ENCODE measurements at places on chromosomes 13 and 19. TPM values are rescaled to one million over a fixed set of nuclear protein-coding genes. Genes with fewer than 3 reads are reported as not detected.

DNA sequence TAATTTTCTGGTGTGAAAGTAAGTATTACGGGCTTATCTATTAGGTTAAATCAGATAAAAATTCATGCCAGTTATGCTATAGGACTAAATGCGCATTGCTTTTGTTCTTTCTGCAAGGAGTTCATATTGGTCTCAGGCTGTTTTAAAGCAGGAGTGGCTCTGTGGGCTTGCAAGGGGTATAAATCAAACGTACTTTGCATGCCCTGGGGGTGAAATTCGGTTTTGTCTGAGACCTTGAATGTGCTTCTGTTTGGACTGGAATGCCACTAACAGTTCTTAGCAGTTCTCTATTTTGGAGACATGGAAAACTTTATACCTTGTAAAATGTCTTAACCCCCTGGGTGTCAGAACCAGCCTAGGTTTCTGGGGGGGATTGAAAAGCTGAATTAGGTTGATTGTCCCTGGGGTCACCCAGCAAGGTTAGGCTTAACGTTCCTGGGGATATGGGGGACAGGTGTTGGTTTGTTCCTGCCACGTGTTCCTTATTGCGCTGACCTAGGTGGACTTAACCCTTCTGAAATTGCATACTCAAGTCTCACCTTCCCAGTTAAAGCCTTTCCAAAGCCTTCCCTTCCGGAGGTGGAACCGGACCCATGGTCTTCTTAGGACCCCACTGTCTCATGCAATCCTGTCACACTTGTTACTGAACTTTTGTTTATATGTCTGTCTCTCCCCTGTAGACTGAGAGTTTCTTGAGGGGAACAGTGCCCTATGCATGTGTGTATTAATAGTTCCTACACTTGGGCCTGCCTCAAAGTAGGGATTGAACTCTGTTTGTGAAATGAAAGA lies 182.2 kb downstream of the LMO7 start:
- DNase-seq, result no peak

DNA sequence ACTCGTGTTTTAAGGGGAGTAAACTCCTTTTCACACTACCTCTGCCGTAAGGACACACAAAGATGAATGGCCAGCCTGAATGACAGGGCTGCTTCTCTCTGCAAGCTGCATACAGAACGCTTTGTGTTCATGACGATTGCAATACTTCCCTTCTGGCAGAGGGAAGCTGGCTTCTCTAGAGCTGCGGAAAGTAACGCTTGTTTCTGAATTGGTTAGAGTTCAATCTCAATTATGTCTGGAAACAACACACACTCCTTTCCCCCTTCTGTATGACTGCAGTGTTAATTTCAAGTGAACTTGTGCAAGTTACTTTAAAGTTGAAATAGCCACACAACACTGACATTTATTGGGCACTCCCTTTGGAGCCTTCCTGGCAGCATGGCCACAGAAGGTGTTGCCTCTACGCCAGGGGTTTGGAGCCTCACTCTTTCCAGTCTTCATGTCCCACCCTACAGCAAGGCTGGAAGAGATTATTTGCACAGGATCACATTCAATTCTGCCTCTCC lies 242.6 kb downstream of the NDFIP2 start:
- DNase-seq, result no peak

GRCh38 chr13:89514534-89515312 lies 1832.8 kb upstream of the MIR17HG start:
- peak; percentile 43 for DNase-seq

DNA sequence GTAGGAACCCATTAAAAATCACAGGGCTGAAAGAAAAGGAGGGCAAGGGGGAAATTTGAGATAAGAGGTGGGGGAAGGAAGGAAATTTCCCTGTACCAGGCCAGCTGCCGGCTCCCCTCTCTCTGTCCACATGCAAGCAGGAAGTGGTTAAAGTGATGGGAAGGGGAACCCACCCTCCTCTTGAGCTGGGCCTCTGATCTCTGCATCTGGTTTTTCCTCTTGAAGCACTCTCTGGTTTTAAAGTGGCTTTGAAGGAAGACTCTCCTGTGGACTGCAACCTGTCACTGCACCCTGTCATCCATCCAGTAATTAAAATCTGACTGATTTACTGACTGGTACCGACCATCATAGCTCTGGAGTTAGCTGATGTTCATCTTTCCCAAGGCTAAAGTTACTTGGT lies 239.6 kb downstream of the TSHZ3 start:
- DNase-seq, result no peak

DNA sequence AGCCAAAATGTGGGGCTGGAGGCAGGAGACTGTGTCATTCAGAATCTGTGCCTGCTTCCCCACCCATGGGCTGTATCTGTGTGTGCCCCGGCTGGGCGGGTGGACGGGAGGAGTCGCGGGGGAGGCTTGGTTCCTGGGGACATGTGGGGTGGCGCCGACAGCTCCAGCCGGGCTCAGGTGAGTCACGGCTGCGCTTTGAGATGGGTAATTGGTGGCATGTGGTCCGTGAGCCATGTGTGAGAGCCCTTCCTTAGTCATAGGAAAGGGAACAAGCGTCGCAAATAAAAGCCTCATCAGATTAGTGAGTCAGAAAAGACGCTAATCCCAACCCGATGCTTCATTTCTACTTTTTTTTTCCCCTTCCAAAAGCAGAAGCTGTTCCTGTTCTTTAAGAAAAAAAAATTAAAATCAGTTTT lies 118.6 kb upstream of the ZNF536 start:
- no peak for DNase-seq

DNA sequence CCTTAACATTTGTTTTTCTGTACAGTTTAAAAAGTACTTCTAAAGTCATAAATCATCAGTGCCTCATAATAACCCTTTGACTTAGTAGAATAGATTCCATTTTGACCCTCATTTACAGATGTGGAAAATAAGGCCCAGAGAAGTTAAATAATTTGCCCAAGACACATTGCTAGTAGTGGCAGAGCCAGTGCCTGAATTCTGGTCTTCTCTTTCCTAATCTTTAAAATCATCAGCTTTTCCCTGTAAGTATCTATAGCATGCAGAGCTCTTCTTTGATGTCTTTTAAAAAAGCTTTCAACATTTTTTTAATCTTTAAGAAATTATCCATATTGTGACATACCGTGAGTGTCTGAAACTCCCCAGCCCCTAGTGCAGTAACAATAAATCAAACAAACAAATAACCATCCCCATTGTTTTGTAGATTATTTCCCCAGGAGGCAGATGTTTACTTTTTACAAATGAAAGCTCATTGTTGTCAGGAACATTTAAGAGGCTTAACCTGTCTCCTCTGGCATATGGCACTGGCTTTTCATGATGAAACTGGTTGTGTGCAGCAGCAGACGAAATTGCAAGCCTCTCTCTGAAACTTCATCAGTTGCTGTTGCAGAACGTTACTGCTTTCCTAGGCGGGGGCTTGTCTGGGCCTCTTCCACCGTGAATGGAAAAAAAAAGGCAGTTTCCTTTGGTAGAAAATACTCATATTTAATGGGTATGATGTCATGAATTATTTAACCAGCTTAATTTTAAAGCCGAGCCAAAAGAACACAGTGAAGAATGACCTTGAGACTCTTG lies 31.7 kb upstream of the PCDH8 start:
- DNase-seq, result no peak

DNA sequence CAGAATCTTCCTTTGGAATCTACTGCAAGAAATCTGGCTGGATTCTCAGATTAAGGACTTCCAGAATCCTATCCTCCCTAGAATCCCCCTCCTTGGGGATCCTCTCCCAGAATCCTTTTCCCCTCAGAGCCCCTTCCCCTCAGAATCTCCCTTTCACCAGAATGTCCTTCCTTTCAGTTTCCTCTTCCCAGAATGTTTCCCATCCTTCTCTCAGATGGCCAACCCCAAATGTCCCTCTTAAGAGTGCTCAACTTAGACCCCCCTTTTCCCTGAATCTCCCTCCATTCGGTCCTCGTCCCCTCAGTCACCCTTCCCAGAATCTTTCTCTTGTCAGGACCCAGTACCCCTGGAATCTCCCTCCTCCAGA lies 584 bp upstream of the RPS16 start:
- DNase-seq, result no peak

DNA sequence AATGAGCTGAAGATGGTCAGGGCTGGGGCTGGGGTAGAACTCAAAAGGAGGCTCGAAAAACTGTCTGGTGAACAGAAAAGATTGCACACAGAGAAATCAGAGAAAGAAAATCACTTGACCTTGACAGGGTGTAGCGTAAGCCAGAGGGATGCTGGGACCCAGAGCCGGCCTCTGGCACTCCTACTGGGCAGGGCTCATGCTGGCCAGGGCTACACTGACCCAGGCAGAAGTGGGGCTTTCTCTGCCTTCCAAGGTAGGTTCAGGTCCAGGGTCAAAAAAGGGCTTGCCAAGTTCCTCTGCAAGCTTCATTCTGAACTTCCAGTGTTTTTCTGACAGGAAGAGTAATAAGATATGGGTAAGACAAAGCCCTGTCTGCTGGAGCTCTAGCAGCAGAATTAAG lies 56.2 kb downstream of the LATS2 start:
- no peak for DNase-seq

DNA sequence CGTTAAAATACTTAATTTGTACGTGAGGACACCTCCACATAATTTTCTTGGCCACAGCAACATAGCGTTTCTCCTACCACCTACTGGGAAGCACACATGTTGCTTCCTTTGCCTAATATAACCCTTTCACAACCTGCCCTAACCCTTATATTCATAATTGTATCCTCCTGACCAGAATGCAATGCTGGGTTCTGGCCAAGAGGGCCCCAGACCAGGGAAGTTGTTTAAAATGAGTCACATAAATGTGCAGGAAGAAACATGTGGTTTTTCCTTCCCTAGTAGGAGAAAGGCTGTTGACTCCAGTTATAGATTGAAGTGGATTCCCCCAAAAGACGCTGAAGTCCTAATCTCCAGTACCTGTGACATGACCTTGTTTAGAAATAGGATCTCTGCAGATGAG lies 187.3 kb downstream of the NUFIP1 start:
- DNase-seq, result no peak

DNA sequence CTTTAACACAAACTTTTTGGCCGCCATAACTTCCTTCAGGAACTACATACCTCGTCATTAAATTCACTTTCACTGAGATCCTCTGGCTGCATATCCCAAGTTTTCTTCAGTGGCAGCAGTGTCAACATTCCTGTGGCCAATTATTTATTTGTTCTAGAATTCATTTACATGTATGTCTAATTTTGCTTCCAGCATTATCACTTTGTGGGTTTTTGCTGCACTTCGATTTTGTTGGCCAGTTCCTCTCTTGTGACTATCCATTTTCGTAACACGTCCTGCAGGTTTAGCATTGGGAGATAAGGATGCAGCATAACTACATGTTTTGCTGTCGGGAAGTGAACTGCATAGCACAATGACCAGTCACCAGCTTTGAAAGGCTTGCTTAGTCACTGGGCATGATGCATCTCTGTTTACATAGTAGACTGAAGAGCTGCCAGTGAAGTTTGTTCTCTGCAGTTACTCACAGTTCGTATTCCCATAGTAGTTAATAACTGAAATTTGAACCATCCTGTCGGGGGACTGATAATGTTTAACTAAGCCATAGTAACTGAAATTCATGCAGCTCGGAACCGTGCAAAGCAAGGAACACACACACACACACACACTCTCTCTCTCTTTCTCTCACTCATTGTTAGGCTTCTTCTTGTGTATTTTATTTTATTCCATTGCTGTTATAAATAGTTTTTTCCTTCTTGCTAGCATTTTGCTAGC lies 28.3 kb downstream of the ZNF507 start:
- peak; percentile 100 for DNase-seq

- DNase-seq, result no peak
Measured at GRCh38 chr13:84668637-84669036, 786.4 kb upstream of the SLITRK1 start.

GRCh38 chr13:59300355-59301173 lies 863.2 kb downstream of the DIAPH3 start:
- DNase-seq, result no peak

GRCh38 chr19:290372-291005 lies 714 bp downstream of the PLPP2 start:
- DNase-seq, result peak; percentile 7

GRCh38 chr19:46579361-46579879 lies 21.7 kb upstream of the CALM3 start:
- no peak for DNase-seq

DNA sequence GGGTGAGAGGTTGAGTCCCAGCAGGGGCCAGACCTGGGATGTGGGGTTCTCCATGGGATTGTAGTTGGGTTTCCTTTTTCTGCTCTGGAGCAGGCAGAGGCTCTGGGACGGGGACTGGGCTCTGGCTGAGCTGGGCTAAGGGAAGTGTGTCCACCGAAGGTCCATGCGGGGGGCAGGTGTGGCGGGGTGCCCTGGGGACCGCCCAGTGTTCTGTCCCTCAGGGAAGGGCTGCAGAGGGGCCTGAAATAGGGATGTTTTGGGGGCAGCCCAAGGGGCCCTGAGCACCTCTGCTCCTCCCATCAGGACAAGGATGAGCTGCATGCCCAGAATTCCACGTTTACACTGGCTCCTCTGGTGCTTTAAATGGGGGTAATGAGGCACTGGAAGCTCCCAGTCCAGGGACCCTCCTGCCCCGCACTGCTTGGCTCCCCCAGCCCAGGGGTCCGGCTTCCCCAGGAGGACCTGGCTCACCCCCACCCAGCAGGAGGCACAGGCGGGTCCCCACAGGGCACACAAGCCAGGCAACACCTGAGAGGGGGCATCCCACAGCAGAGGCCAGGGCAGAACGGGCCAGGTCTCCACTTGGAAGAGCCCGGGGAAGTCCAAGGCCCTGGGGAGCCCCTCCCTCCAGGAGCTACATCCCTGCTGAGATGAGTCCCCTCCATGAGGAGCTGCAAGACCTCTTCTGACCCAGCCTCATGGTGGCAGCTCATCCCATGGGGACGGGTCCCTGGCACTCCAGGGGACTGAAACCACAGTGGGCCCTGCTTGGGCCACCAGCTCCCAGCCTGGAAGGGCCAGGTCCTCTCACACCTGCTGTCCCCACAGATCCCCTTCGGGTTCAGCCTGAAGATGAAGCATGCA lies 14.7 kb upstream of the ZNF14 start:
- DNase-seq, result no peak

Gene PCDH9
- total RNA-seq, result 4.2 TPM

Gene MAP2K2
- total RNA-seq, result 151 TPM

Gene ZNF763
- 0.39 TPM for total RNA-seq

Gene ABCA7
- total RNA-seq, result 47.5 TPM

Gene MIA
- total RNA-seq, result 2.2 TPM

Gene WDR88
- total RNA-seq, result 0.31 TPM

Gene ZNF728
- not detected for total RNA-seq

Gene CD70
- total RNA-seq, result 45.4 TPM

Gene USHBP1
- total RNA-seq, result not detected

Gene PLK5
- total RNA-seq, result not detected

Gene ZNF560
- total RNA-seq, result not detected

Gene PROZ
- not detected for total RNA-seq

Gene ZNF578
- total RNA-seq, result not detected
